ENCODE measurements at places on chromosomes 4 and X. TPM values are rescaled to one million over a fixed set of nuclear protein-coding genes. Genes with fewer than 3 reads are reported as not detected.

DNA sequence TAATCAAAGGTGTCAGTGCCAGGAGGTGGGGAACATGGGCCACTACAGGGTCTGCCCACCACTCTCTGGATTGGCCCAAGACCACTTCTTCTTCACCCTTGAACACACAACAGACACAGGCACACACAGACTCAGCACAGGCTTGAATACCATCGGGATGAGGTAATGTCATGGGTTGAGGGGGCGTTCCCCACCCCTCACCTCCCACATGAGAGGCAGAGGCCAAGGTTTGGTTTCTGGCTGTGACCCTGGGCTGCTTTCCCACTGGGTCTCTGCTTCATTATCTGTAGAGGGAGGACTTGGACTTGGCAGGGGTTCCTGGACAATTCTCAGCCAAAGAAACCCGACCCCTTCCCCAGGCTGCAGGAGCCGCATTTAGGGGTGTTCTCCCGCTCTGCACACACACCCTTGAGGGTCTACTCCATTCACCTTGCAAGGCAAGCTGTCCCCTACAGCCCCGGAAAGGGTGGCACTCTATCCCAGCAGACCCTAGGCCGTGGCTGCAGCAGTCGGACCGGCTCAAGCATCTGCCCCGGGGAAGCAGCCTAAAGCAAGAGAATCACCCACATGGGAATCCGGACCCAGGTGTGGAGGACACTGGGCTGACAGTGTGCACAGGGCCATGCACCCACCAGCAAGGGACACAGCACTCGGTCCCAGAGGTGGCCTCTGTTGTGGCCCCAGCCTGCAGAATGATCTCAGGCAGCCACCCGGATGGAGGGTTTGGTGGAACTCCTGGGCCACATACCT is 62.4 kb downstream of the TRMT44 start:
- DNase-seq = no peak

GRCh38 chr4:133156096-133156495 is 7.0 kb downstream of the PCDH10 start:
- no peak for DNase-seq

Gene MAGEB1
- total RNA-seq = not detected

Gene CXCL10
- not detected for total RNA-seq

DNA sequence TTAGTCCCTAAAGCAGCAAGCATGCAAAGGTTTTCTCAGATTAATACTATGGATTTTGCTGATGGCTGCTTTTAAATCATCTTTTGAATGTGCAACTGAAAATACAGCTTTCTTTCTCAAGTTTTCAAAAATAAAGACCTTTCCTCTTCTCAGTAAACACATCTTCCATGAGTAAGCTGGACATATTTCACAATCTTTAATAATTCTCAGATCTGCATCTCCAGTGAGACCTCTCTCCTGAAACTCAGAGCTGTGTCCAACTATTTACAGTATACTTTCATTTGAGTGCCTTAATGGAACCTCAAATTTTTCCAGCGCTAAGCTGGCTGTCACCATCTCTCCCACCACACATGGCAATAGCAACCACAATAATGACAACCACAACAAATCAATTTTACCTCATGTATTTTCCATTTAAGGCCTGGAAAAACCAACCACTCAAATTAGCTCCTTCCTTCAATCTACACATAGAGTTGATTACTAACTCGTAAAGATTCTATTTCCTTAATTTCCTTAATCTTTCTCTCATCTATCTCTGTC is 192.4 kb upstream of the RPL34 start:
- DNase-seq = no peak

Data from GM23338 (cell line).